ENCODE measurements at places on chromosomes 5 and 9.

DNA sequence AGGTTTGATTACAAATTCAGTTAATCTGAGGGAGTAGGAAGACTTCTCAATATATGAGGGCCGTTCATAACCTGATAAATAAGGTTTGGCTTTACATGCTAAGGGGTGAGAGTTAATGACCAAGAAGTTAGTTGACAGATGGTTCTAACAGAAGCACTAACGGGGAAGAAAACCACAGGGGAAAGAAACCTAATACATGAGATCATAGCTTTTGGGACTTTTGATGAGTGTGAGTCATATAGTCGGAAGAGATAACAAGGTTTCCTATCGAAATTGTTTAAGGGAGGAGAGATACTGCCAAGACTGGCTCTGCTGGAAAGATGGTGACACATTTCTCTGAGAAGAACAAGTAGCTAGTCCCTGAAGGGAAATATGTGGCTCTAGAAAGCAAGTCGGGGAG, 140.1 kb downstream of the COX7C start:
- DNase-seq: no peak

DNA sequence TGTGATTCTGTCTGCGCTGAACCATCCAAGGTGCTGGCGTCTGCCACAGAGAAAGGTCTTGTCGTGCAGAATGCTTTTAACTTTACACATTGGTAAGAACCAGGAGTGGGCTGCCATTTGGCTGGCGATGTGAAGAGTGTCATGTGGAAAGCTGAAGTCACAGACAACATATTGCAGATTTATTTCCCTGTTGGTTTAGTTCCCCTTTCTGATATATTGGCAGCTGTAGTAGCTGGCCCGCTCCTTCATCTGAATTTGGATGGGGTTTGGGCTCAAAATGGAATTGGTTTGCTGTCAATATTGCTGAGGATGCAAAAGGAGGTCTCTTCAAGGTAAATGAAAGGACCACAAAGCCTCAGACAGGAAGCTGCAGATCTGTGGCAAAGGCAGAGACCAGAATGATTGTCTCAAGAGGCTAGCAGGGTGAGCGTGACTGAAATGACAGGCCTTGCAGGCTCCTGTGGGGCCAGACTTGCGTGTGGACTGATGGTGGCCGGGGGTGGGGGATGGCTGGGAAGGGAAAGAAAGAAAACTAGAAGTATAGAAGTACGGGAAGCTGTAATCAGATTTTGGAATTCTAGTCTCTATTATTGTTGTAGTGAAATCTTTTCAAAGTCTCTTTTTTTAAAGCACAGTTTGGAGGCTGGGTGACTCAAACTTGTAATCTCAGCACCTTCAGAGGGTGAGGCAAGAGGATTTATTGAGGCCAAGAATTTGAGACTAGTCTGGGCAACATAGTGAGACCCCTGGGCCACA, 25.1 kb upstream of the CD180 start:
- no peak for DNase-seq

DNA sequence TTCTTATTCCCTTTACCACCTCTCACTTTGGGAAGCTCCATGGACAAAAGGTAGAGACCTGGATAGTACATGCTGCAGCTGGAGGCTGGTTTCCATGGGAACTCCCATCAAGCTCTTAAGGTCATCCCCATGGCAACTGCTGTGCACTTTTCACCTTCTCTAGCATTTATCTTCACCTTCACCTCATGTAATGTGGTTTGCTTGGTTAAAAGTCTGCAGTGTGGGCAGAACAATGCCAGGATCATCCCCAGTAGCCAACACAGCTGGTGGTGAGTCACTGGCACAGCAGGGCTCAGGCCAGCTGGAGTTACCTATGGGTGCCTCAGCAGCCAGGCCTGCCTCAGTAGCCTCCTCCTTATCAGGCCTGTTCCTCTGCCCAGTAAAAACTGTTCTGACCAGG, 210.5 kb downstream of the GRIA1 start:
- no peak for DNase-seq

GRCh38 chr9:91863469-91863868, 86.6 kb downstream of the ROR2 start:
- DNase-seq: no peak

- DNase-seq: no peak
Measured at GRCh38 chr5:164358531-164359259, 853.3 kb downstream of the MAT2B start.

DNA sequence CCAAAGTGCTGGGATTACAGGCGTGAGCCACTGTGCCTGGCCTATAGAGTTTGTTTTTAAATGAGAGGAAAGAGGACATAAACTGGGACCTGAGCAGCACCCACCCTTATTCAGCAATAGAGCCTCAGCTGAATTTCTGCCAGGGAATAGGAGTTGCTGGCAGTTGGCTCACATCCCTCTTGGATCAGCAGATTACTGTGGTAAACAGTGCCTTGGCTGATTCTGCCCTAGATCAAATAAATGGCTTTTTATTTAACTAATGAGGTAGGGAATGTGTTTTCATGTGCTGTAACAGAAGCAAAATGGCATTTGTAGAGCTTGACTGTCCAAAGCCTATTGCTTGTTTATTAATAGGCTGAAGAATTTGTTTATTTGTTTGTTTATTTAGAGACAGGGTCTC, 2.1 kb downstream of the ARHGEF37 start:
- no peak for DNase-seq

GRCh38 chr5:37888476-37888875, 48.6 kb upstream of the GDNF start:
- DNase-seq: no peak

DNA sequence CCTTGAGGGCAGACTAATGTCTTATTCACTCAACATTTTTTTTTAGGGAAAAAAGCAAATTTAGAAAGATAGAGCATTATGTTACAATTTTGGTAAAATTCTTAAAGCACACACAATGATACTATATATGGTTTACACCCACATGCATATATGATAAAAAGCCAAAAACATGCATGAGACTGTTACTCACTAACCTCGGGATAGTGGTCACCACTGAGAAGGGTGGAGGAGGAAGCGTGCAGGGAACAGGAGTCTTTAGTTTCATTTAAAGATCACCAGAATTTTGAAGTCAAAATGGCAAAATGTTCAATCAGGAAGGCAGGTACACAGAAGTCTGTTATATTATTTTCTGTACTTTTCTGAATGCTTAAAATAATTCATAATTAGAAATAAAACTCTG, 9.2 kb downstream of the ARL15 start:
- no peak for DNase-seq

- no peak for DNase-seq
Measured at GRCh38 chr5:175895686-175896102, 24.3 kb downstream of the CPLX2 start.

- DNase-seq: no peak
Measured at GRCh38 chr9:89759572-89759971, 154.8 kb downstream of the GADD45G start.

- no peak for DNase-seq
Measured at GRCh38 chr9:131738293-131739132, 1.4 kb downstream of the RAPGEF1 start.

DNA sequence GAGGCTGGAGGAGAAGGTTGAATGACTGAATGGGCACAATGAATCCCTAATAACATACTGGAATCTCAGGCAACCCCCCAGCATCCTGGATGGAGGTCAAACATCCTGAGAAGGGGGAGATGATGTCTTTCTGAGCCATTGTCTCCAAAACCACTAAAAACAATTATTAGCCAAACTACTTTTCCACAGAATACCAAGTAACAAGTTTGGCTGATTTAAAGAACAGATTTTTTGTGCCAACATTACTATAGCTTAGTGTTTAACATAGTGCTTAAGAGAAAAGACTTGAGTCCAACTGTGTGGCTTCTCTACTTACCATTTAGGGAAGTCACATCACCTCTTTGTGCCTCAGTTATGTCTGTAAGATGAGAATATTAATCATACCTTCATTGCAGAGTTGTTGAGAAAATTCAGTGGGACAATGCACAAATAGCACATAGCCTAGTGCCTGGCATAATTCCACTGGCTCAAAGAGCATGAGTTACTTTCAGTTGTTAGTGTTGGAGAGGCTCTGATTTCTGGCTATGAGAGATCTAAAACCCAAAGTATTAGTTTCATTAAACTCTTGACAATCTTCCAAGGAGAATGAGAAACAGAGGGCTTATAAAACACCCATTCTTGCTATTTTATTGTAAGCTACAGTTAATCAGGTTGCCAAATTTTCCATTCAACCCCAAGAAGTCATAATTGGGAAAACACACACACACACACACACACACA, 111.3 kb upstream of the NR3C1 start:
- no peak for DNase-seq

- DNase-seq: no peak
Measured at GRCh38 chr9:29701559-29701958, 2128.3 kb upstream of the C9orf72 start.

DNA sequence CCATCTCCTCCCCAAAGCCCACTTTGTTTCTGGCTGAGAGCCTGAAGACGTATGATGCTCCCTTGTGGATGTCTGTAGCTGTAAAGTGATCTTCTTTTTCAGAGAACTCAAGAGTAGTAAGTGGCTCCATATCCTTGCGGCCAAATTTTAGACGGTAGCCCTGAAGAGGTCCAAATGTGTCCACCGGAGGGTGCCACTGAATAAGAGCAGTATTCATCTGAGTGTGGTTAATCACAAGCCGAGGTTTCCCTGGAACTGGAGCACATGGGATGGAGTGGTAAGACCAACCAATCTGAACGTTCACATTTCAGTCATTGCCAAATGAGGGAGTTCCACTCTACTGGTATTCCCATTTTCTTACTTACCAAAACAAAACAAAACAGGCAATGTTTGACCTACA, 686.5 kb upstream of the DMAC1 start:
- DNase-seq: no peak

DNA sequence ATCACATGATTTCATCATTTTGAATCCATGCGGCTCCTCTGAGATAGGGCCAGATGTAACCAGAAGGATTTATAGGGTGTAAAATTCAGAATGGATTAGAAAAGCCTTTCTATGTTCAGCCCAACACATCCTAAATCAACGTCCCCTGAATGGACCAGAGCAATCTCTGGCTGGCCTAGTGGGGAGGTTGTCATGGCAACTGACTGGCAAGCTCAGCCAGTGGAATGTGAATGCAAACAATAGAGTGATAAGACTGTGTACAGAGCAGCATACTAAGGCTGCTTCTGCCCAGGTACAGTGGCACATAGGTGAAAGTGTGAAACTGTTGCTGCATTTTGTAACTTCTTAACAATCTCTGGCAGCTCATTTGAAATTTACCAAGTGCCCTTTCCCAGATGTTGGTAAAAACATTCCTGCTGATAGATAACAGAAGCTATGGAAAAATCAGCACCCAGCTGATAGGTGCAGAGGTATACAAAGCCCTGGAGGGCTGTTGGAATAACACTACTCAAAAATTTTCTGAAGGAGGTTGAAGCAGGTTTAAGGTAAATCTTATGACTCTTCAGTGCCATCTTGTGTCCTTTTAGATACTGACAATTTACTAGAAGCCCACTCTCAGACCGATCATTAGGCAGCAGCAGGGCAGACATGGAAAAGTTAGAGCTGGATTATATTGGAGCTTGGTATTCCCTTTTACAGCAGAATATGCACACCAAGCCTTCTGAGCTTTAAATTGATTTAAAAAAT, 267.2 kb downstream of the RAB3C start:
- DNase-seq: no peak

- DNase-seq: no peak
Measured at GRCh38 chr5:134142806-134143205, 28.3 kb downstream of the TCF7 start.

DNA sequence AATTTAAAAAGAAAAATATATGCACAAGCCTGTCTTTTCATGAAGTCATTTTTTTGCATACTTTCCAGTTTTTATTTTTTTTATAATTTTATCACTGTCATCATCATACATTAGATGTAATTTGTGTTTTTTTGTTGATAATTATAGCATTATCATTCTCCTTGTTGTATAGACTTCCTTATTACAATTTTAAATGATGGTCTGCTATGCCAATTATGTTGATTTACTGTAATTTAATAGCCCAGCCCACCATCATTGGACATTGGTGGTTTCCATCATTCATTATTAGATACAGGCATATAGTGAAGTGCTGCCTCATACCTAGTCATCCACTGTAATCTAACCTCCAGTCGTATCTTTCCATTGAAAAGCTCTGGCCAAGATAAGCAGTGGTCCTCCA, 3.8 kb upstream of the TJP2 start:
- no peak for DNase-seq

DNA sequence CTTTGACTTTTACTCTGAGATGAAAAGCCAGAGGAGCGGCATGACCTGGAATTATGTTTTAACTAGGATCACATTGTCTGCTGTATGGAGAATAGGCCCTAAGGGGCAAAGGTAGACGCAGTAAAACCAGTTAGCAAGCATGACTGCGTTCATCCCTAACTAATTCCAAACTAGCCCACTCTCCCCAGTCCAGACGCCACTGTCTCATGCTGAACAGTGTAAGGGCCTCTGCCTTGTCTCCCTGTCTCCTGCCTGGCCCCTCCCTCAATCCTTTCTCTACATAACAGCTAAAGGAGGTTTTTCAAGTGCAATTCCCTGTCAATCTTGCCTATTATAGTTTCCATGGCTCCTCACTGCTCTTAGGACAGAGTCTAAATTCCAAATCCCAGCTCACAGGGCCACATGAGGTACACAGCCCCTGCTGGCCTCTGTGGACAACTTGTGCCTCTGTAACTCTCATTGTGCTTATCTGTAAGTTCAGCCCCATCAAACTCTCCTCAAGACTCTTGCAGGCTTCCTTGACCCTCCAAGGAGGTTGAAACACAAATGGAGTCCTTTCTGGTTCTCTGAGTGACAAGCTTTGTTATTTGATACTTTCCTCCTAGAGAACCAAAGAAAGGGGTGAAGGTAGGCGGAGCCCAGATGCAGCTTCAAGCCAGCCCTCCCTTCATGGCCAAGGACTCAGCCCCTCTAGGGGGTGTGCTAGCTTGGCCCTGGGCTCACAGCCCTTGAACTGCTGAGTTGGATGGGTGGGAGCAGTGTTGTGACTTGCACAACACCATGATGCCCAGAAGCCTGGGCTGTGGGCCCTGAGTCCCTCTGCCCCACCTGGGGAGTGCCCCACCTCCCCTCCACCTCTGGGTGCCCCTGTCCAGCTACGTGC, 16.0 kb upstream of the SLC22A4 start:
- DNase-seq: no peak

- DNase-seq: no peak
Measured at GRCh38 chr9:130901498-130902203, 5.0 kb upstream of the QRFP start.

DNA sequence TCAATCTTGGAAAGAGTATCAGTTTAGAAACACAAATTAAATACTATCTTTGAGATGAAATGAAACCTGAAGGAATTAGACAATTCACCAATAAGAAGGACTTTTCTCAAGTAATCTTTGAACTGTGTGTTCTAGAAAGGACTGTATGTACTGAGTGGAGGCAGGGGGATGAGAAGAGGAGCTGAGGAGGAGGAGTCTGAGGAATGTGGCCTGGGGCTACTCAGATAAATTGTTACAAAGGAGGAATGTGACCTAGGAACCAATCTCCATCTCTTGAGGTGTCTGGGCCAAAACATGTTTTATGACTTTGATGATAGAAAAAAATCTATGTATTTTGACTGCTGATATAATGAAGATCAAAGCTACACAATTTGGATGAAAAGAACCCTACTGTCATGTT, 124.3 kb upstream of the ANKRD55 start:
- DNase-seq: no peak

GRCh38 chr5:16144416-16144815, 35.2 kb downstream of the MARCHF11 start:
- no peak for DNase-seq
